ENCODE measurements at places on chromosomes 3 and 15.

- no peak for DNase-seq
Measured at GRCh38 chr3:47398228-47398627, 17.4 kb downstream of the PTPN23 start.

DNA sequence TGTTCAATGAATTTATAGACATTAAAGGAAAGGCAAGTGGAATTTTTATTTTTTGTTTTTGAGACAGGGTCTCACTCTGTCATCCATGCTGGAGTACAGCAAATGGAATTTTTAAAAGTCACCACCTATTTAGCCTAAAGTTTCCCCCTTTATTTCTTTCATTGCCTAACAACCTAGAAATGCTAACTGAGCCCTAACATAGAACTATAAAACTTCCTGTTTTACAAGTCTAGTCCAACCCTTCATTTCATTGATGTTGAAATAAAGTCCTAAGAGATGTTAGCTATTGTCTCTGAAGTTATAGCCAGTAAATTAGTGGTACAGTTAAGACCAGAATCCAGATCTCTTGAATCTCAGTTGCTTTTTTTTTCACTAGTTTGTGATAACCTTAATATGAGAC, 39.0 kb downstream of the MAPK6 start:
- DNase-seq: no peak

DNA sequence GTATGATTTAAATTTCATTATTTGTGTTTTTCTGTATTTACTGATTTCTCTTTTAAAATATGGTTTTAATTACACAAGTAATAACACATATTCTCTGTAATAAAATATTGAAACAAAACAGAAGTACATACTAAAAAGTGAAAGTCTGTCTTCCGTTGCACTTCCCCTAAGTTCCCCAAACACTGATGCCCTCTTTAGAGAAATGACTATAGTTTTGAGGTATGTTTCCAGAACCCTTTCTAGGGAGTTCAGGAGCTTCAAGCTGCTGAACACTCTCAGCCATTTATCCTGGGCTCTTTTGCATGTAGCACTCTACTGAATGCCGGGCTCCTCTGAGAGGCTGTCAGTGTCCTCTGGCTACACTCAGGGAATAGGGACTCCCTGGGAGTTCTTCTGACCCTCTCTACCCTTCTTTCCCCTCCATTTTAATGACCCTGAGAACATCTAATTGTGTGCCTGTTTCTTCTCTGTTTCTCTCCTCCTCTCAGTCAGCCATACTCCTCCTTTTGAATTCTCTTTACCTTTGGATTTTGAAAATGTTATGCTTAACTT, 60.4 kb upstream of the KCNAB1 start:
- no peak for DNase-seq

GRCh38 chr3:54703923-54704322, 223.9 kb downstream of the LRTM1 start:
- no peak for DNase-seq

DNA sequence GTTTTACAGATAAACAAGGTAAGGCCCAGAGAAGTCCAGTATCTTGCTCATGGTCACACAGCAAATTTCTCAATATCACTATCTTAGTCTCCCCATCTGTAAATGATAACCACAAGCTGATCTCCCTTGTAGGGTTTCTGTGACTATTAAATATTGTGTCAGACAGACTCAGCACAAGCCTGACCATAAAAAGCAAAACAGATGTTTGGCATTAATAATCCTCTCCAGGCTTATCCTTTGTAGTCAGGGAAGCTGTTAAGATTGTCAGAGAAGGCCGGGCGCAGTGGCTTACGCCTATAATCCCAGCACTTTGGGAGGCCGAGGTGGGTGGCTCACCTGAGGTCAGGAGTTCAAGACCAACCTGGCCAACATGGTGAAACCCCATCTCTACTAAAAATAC, 173.2 kb upstream of the PRICKLE2 start:
- DNase-seq: no peak

DNA sequence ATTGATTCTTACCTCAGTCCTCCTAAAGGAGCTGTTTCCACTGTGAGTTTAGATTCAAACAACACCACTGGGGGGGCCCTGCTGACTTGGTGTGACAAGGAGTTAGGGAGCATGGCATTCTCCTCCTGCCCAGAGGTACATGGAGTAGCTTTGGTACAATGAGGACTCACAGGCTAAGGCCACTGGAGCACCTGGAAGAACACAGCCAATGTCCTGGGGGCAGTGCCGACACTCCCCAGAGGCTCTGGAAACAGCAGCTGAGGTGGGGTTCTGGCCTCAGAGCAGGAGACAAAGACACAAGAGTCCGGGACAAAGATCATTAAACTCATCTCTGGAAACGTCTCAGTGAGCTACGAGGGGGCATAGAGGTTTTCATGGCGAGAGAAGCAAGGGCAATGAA, 69.7 kb upstream of the POMGNT2 start:
- DNase-seq: no peak

Data from activated T-cell treated with anti-CD3 and anti-CD28 coated beads, Interleukin-2, amount 50 U/mL, for 24 hours (primary cell).